Right atrium auricular region (tissue), 2 donors: ENCODE measurements at places on chromosomes 12 and 14. TPM values are rescaled to one million over a fixed set of nuclear protein-coding genes. Genes with fewer than 3 reads are reported as not detected.

OR4K5 gene
- total RNA-seq = not detected

DNA sequence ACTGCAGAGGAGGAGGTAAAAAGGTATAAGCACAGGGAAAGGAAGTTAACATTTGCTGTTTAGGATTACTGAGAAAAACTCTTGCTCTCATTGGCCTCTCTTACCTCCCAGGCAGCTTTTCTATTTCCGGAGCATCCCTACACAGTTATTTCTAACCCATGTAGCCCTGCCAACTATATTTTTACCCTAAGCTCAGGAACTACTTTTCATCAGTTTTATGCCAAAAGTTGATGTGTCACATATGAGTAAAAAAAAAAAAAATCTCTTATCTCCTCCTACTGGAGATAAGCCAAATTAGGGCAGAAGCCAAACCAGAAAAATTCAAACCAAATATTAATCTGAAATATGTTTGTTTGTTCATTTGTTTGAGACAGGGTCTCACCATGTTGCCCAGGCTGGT, 34.4 kb upstream of the PSMA6 start:
- no peaks in the 10 kb centered on the region for H3K36me3 ChIP-seq
- H3K27ac ChIP-seq = no peak overlapping the region
- DNase-seq = no peak
- no peaks in the 10 kb centered on the region for H3K27me3 ChIP-seq
- no peak overlapping the region for H3K4me3 ChIP-seq
- H3K4me1 ChIP-seq = no peaks in the 10 kb centered on the region

- H3K4me3 ChIP-seq = no peak overlapping the region
- peaks cover 70% of the 10 kb centered on the region for H3K36me3 ChIP-seq
- H3K27ac ChIP-seq = no peak overlapping the region
- no peak for DNase-seq
These were observed 2.3 kb upstream of the NOP2 start for GRCh38 chr12:6570264-6570887.

DNA sequence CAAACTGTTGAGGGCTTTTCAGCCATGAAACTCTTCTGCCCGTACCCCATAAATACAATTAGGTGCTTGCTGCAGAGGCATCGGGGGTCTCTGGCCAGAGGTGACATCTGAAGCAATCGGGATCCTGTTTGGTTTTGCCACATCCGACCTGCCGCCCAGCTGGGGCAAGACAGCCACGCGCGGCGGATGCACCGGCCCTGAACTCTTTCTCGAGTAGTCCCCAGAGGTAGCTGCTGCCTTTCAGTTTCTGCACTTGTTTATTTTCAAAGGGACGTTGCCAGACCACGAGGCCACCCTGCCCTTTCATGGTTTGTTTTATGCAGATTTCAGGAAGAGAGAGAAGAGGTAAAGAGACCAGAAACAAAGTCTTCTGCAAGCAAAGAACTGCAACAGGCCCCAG, 10.6 kb upstream of the MLXIP start:
- no peak overlapping the region for H3K4me3 ChIP-seq
- no peaks in the 10 kb centered on the region for H3K27me3 ChIP-seq
- H3K4me1 ChIP-seq = peaks cover 37% of the 10 kb centered on the region
- H3K36me3 ChIP-seq = no peaks in the 10 kb centered on the region
- H3K27ac ChIP-seq = no peak overlapping the region

FOXN4 gene
- total RNA-seq = not detected

CISTR gene
- total RNA-seq = 3.7 TPM

BAZ1A gene
- 3.4 TPM for total RNA-seq

GRCh38 chr12:11981121-11981733, 89.5 kb upstream of the BCL2L14 start:
- no peaks in the 10 kb centered on the region for H3K27me3 ChIP-seq
- H3K4me1 ChIP-seq = no peaks in the 10 kb centered on the region
- no peaks in the 10 kb centered on the region for H3K36me3 ChIP-seq
- no peak overlapping the region for H3K4me3 ChIP-seq
- no peak overlapping the region for H3K27ac ChIP-seq

LMO3 gene
- 12.4 TPM for total RNA-seq

GRCh38 chr12:101018540-101018939, 191.5 kb downstream of the SLC5A8 start:
- no peaks in the 10 kb centered on the region for H3K4me1 ChIP-seq
- no peak for DNase-seq
- H3K36me3 ChIP-seq = no peaks in the 10 kb centered on the region
- no peaks in the 10 kb centered on the region for H3K27me3 ChIP-seq

STXBP6 gene
- total RNA-seq = 13.5 TPM

DPPA3 gene
- not detected for total RNA-seq

GRCh38 chr12:58787021-58787760, 133.1 kb downstream of the LRIG3 start:
- DNase-seq = no peak
- H3K4me1 ChIP-seq = no peaks in the 10 kb centered on the region
- H3K36me3 ChIP-seq = no peaks in the 10 kb centered on the region
- H3K4me3 ChIP-seq = no peak overlapping the region
- H3K27ac ChIP-seq = no peak overlapping the region
- no peaks in the 10 kb centered on the region for H3K27me3 ChIP-seq

GPX2 gene
- not detected for total RNA-seq

DNA sequence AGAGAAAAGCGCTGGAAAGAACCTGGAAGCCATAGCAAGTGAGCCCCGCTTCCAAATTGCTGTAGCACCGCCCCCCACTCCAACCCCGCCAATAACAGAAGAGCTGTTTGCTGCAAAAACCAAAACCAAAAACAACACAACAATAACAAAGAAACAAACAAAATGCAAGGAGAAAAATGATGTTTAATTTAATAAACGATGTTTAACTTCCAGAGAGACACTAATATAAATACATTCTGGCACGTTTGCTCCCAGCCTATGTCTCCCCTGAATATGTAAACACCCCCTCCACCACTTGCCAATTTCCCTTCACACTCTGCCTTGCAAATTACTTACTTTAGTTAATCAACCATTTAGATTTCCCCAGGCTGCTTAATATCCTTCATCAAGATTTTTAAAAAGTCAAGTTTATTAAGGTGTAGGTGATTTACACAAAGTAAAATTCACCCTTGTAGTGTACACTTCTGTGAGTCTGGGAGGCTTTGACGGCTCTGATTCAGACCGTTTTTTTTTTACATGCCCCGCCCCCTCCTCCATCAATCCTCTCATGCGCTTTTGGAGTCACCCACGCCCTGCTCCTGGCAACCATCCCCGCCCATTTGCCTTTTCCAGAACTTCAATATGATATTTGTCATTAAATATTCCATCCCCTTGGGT, 482 bp upstream of the IFI27L2 start:
- H3K36me3 ChIP-seq = no peaks in the 10 kb centered on the region
- DNase-seq = peak; percentile 62
- H3K4me3 ChIP-seq = peak overlapping the region; percentile 51
- no peaks in the 10 kb centered on the region for H3K4me1 ChIP-seq

GRCh38 chr12:89383235-89384049, 31.1 kb upstream of the DUSP6 start:
- H3K4me3 ChIP-seq = no peak overlapping the region
- no peaks in the 10 kb centered on the region for H3K36me3 ChIP-seq
- DNase-seq = no peak
- H3K4me1 ChIP-seq = peaks cover 52% of the 10 kb centered on the region
- peak overlapping the region; percentile 68 for H3K27ac ChIP-seq

- no peak overlapping the region for H3K27ac ChIP-seq
- no peaks in the 10 kb centered on the region for H3K4me1 ChIP-seq
- no peaks in the 10 kb centered on the region for H3K27me3 ChIP-seq
These were observed 60.3 kb downstream of the ATP2B1 start for GRCh38 chr12:89648211-89648930.

TBX3 gene
- 16.1 TPM for total RNA-seq
